ENCODE measurements at places on chromosomes 6 and 20.
A peak's percentile ranks its signal among the peaks of the same experiment; 100 is the strongest.

GRCh38 chr6:48087448-48087847 is 23.5 kb downstream of the PTCHD4 start:
- DNase-seq, result no peak

- no peak for DNase-seq
Measured at GRCh38 chr20:36441027-36441414, 100.3 kb upstream of the MYL9 start.

- DNase-seq, result no peak
Measured at GRCh38 chr6:146426516-146426915, 117.1 kb upstream of the RAB32 start.

- no peak for DNase-seq
Measured at GRCh38 chr6:158939255-158940159, 60.5 kb downstream of the RSPH3 start.

DNA sequence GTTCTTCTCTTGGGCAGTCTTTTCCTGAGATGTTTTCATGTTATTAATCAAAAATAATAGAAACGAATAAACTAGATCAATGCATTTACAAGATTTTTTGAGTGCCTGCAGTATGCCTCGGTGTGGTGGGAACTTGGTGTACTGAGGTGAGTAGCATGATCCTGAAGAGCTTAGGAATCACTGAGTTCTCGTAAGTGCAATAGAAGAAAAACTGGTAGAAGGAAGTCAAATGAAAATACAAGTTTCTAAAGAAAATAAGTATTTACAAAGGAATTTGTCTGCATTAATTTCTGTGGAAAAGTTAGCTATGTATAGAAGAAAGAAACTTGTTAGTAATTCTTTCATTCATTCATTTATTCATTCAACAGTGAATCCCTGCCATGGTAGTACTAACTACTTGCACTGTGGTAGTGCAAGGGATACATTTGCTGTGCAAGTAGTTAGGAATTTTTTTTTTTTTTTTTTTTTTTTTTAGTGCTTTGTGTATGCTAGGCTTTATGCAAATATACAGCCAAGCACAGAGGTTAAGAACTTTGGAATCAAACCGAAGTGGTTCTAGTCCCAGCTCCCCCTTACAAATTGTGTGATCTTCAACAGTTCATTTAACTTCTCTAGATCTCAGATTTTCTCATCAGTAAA is 13.9 kb downstream of the NT5E start:
- no peak for DNase-seq

DNA sequence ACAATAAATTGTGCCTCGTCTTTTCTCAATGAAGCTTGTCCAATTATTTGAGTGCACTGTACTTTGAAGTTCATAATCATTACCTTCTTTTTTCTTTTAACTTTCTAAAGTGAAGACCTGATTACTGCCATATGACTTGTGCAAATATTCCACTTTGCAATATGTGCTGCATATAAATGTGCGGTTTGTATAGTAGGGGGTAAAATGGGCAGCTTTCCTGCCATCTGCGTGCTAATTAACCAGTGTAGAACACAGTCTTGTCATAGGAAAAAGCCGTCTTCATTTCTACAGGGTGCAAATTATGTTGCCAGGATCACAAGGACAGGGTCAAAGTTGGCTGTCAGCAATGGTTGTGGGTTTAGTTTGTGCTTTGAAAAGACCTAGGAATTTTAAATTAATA is 397.0 kb downstream of the NKAIN2 start:
- DNase-seq, result no peak

GRCh38 chr6:44715188-44715587 is 327.7 kb downstream of the CDC5L start:
- DNase-seq, result no peak

DNA sequence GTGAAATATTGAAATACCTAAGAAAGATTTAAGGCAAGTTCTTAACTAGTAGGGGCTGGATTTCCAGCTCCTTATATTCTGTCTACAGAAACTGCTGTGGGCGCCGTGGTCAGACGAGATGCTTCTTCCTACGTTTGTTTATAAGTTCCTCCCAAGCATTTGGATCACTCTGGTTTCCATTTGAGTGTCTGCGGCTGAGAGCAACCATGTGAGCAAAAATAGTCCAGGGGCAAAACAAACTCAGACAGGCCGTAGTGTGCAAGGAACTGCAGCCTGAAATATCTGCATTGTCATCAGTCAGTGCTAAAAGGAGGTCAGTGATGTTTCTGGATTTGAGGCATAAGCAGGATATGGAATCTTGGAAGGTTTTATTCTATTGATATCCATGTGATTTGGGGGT is 485.9 kb upstream of the JAG1 start:
- DNase-seq, result no peak

- DNase-seq, result no peak
Measured at GRCh38 chr20:8021541-8022269, 2.1 kb upstream of the TMX4 start.

GRCh38 chr6:68777956-68778355 is 142.9 kb downstream of the ADGRB3 start:
- DNase-seq, result peak; percentile 68

GRCh38 chr6:90729057-90729456 is 142.2 kb upstream of the MAP3K7 start:
- DNase-seq, result no peak

- DNase-seq, result no peak
Measured at GRCh38 chr20:18851629-18852028, 38.0 kb downstream of the SCP2D1 start.

- DNase-seq, result no peak
Measured at GRCh38 chr6:164532198-164533044, 777.0 kb downstream of the C6orf118 start.

GRCh38 chr20:46050444-46050843 is 21.4 kb downstream of the SLC12A5 start:
- no peak for DNase-seq

GRCh38 chr20:49982346-49983122 is at the start of gene SNAI1:
TSS of gene SNAI1 (plus strand) at chr20:49982980. CDS start at chr20:49983060, 80 bp downstream.
- peak; percentile 2 for DNase-seq

DNA sequence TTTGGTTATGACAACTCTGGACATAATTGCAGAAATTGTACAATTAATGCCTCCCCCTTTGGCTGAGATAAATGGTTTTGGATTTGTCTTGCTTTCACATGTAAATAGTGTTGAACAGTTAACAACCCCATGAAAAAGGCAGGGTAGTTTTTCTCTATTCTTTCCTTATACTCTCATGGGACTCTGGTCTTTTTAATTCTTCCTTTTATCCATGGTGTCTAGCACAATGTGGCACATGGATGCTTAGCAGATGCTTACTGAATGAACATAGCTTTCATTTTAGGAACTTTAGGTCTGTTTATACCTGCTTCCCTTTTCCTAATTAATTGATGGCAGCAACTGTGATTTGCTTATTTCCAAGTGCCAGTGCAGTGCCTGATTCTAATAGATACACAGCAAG is 75.6 kb downstream of the NCOA3 start:
- no peak for DNase-seq

GRCh38 chr6:159213405-159213804 is 44.2 kb downstream of the FNDC1 start:
- DNase-seq, result no peak

GRCh38 chr6:41546866-41547798 is 951 bp downstream of the FOXP4 start:
- no peak for DNase-seq

DNA sequence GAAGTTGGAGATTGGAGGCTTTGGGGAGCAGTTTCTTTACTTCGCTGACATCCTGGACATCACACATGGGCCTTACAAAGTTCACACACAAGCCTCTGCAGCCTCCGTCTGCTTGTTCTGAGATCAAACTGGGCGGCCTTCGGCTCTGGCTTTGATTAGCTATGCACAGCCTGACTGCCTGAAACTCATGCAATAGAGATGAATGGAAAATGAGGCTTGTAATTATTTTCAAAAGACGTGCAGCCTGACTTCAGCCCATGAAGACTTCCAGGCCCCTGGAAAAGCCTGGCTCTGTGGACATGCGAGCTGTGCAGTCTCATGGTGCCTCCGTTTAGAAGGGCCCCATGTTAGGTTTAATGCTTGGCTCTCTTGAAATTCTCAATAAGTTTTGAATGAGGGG is 480.5 kb upstream of the SULF2 start:
- no peak for DNase-seq

GRCh38 chr20:49256261-49256660 is 21.6 kb downstream of the ZNFX1 start:
- no peak for DNase-seq

DNA sequence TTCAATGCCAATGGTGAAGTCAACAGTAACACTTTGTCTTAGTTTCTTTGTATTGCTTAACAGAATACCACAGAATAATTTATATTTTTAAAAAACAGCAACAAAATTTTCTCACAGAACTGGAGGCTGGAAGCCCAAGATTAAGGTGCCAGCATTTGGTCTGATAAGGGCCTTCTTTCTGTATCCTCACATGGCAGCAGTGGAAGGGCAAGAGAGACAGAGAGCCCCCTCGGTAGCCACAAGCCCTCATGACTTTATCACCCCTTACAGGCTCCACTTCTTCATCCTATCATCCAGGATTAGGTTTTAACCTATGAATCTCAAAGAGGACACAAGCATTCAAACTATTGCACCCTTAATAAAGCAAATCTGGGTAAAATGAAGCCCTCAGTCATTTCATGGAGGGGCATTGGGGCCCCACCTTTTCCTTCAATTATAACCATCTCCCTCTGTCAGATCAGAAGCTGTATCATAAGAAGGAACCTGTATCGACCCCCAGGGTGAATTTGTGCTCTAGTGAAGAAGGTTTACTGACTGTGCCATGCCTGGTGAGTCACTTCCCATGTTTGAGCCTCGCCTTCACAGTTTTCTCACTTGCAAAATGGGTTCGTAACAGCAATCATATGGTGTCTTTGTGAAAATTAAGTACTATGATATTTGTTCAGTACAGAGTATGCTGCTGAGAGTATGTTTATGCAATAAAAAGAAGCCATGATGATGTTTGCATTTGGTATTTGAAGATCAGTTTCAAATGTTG is 178.2 kb downstream of the LRFN2 start:
- no peak for DNase-seq

DNA sequence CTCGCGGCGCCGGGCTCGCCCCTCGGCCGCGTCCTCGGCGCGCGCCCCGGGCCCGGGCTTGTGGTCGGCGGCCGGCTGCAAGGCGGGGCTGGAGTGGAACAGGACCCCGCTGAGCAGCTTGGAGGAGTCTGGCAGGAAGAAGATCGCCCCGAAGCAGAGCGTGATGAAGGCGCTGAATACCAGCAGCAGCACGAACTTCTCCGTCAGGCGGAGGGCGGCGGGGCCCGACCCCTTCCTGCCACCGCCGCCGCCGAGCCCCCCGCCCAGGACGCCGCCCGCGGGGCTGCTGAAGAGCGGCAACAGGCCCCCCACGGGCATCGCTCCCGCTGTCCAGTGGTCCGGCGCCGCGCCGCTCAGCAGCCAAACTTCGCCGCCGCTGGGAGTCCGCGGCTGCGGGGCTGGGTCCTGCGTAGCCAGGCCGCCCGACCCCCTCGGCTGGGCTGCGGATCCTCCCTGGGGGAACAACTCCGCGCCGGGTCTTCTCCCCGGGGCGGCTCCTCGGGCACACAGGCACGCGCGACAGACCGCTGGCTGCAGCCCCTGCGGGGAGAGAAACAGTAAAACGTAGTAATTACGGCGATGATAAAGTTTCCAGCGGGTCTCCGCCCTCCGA is 707 bp downstream of the MAN1A1 start:
- DNase-seq, result no peak

DNA sequence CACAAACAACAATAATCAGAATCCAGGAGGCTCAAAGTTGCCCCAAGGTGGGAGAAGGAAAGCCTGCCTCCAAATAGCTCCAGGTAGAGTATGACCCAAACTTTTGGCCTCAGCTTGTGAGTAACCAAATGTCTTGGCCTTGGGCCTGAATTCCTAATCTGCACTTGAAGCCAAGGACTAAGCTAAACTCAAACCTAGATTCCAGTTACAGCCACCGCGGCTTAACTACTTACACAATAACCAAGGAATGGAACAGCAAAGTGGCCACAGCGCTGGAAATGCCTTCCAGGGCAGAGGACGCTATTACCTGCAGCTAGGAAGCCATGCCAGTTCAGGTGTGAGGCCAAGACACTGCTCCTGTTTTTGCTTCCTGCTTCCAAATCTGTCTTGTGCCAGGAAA is 4.6 kb downstream of the NINL start:
- no peak for DNase-seq

DNA sequence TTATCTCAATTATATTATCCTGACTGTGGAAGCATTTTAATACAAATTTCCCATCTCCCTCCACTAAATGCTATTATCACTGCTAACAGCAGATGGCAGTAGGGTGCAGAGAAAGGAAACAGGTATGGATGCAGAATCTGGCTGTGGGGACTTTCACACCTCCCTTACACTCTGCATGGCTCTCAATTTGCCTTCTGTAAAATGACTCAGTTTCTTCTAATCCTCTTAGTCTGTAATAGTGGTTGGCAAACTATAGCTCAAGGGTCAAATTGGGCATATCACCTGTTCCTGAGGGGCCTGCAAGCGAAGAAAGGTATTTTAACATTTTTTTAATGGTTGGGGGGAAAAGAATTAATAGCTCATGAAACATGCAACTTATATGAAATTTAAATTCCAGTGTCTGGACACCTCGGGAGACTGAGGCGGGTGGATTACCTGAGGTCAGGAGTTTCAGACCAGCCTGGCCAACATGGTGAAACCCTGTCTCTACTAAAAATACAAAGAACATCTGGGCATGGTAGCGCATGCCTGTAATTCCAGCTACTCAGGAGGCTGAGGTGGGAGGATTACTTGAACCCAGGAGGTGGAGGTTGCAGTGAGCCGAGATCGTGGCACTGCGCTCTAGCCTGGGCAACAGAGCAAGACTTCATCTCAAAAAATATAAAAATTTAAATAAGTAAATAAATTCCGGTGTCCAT is 83.5 kb downstream of the ZMYND8 start:
- DNase-seq, result peak; percentile 21

- no peak for DNase-seq
Measured at GRCh38 chr6:13433709-13434121, 53.7 kb downstream of the GFOD1 start.

DNA sequence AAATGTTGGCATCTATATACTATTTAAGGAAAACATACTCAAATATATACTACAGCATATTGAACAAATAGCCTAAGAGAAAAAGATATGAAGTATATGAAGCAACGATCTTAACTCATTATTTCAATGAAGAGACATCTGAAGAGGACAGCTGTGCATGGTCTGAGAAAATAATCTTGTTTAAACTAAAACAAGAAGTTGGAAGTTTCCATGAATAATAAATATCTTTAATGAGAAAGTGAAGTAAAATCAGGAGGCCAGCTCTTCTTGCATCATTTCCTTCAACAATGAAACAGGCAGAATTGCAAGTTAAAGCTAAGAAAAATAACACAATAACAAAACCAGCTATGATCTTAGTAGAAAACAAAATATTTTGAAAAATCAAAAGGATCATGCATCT is 1265.4 kb upstream of the MAP3K7 start:
- DNase-seq, result no peak

All from NCI-H187 treated with DMSO at 0.1 percent for 48 hours (cell line).